GM20000 (cell line): ENCODE measurements at places on chromosomes 12 and 14.

DNA sequence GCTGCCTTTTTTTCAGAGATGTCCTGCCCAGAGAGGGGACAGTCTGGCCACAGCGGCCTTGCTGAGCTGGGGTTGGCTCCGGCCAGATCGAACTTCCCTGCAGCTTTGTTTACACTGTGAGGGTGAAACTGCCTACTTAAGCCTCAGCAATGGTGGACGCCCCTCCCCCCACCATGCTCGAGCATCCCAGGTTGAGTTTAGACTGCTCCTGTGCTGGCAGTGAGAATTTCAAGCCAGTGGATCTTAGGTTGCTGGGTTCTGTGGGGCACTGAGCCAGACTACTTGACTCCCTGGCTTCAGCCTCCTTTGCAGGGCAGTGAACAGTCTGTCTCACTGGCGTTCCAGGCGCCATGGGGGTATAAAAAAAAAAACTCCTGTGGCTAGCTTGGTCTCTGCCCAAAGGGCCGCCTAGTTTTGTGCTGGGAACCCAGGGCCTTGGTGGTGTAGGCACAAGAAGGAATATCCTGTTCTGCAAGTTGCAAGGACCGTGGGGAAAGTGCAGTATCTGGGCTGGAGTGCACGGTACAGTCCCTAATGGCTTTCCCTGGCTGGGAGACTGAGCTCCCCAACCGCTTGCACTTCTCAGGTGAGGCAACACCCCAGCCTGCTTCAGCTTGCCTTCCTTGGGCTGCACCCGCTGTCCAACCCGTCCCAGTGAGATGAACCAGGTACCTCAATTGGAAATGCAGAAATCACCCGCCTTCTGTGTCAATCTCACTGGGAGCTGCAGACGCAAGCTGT, 79.1 kb downstream of the LRIG3 start:
- DNase-seq: no peak

DNA sequence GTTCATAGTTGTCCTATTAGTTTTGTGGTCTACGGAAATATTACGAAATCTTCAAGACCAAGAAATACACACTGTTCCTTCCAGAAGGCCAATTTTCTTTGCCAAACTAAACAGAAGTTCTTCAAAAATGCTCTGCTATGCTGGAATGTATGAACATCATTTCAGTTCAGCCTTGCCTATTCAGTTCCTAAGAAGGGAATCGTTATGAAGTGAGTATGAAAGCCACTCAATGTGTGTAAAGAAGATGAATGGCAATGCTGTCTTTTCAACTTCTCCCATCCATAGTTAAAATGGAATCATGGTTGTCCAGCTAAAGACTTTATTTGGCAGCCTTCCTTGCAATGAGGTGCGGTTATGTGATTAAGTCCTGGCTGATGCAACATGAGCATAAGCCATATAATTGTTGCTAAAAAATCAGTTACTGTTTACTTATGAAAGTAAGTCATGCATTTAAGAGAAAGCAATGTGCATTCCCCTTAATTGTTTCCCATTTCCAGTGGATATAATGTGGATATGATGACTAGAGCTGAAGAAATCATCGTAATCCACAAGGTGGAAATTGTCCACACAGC, 73.8 kb upstream of the PTPRR start:
- no peak for DNase-seq

DNA sequence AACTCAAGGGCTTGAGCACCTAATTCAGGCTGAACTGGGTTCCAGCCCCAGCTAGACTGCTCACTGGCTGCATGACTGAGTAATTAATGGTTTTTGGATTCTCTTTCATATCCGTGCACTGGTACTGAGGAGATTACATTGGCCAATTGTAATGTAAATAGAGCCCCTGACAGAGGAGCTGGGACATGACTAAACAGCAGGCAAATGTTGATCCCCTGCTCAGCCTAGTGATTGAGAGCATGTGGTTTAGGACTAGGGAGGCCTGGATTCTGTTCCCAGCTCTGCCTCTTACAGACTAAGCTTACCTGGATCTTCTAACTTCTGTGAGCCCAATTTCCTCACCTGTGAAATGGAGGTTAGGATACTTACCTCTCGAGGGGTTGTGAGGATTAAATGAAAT, 204.3 kb downstream of the ESR2 start:
- no peak for DNase-seq

DNA sequence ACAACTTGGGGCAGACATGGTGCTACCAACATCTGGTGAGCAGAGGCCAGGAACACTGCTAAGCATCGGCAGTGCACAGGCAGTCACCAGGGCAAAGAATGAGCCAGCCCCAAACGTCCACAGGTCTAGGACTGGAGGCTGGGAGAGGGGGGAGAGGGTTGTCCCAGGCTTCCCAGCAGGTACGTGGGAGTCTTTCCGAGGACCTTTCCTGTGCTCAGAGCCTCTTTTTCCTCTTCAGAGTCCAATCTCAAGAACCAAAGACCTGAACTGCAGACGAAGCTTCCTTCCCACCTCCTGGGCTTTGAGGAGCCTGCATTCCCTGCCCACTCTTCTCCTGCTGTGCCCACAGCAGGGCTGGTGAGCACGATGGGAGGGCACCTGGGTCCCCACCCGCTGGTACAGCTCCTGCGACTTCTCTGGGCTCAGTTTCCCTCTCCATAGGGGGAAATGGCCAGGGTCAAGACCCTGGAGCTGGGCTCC, 48.7 kb downstream of the DLK1 start:
- DNase-seq: peak; percentile 14
